ENCODE measurements at places on chromosomes 4 and X.
A peak's percentile ranks its signal among the peaks of the same experiment; 100 is the strongest.

GRCh38 chrX:16144420-16144819, 21.1 kb downstream of the GRPR start:
- DNase-seq, result no peak

GRCh38 chrX:3699821-3700381, 13.5 kb downstream of the PRKX start:
- DNase-seq, result no peak

DNA sequence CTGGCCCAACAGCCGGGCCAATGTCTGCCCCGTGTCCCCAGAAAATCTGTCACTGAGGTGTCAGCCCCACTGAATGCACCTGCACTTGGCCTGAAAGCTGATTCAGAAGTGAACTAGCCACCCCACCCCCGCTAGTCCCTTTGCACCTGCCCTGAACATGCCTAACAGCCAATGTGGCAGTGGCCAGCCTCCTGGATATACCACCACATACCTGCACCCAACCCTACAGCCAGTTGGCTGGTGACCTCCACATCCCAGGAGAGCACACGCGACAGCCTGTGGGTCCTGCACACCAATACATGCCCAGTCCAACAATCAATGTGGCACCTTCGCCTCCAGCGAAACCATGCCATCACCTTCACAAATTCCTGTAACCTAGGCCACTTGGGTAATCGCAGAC, 116.7 kb downstream of the GALNTL6 start:
- no peak for DNase-seq

GRCh38 chr4:7955393-7955792, 15.7 kb upstream of the AFAP1 start:
- no peak for DNase-seq

- DNase-seq, result no peak
These were observed 39.6 kb downstream of the RPS6KA3 start for GRCh38 chrX:20227116-20227515.

GRCh38 chr4:80587871-80588385, 252.4 kb downstream of the CFAP299 start:
- DNase-seq, result no peak

- no peak for DNase-seq
These were observed 73.1 kb downstream of the MAGEB17 start for GRCh38 chrX:16240231-16240905.

DNA sequence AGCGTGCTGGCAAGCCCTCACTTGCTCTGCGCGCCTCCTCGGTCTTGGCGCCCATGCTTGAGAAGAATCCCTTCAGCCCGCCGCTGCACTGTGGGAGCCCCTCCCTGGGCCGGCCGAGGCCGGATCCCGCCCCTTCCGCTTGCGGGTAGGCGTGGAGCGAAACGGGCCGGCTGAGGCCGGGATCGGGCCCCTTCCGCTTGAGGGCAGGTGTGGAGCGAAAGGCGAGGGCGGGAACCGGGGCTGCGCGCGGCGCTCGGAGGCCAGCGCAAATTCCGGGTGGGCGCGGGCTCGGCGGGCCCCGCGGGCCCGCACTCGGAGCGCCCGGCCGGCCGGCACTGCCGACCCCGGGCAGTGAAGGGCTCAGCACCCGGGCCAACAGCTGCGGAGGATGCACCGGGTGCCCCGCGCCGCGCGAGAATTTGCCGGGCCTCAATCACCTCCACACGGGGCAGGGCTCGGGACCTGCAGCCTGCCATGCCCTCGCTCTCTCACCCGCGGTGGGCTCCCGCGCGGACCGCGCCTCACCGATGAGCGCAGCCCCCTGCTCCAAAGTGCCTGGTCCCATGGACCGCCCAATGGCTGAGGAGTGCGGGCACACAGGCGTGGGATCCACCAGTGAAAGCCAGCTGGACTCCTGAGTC, 58.1 kb upstream of the GBA3 start:
- DNase-seq, result no peak

DNA sequence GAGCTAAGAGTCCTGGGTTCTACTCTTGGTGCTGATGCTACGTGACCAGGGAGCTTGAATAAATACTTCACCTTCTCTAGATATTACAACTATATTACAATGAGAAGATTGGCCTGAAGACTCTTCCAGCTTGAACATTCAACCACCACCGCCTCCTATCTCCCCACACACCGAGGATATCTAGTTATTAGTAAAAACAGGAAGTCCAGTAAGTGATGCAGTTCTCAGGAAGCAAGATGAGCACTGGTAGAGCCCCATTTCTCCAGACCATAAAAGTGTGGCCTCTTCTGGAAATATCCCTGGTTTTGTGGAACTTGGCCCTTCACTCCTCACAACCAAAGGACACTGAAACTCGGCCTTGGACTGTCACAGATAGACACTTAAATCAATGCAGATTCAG, 18.5 kb downstream of the PJA1 start:
- no peak for DNase-seq

GRCh38 chrX:15204130-15204751, 65.6 kb downstream of the ASB9 start:
- DNase-seq, result no peak

DNA sequence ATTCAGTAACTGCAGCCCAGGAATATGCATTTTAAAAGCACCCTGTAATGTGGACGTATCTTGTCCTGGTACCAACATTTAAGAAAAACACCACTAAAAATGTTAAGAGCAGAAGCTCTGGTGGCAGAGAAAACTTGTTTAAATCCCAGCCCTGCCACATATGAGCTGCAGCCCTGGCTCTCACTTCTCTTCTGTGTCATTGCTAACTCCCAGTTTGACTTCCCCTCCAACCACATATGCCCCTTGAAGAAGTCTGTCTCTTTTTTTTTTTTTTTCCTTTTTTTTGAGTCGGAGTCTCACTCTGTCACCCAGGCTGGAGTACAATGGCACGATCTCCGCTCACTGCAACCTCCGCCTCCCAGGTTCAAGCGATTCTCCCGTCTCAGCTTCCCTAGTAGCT, 14.8 kb downstream of the LHFPL1 start:
- no peak for DNase-seq

DNA sequence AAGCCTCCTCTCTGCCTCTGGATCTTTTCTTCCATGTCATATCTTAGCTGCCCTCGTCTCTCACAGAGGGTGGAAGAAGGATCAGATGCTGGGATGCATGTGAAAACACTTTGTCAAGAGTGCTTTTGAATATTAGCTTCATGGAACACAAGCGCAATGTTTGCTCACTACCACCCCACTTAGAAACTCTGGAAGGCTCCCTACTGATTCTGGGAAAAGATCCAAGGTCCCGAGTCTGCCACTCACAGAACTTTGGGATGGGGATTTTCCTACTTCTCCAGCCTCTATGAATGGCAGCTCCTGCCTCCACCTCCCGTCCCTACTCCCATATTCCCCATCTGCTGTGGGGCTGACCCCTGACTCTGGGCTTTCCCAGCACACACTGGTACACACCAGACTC, 40.2 kb upstream of the CRMP1 start:
- no peak for DNase-seq

GRCh38 chrX:107102980-107103379, 15.6 kb downstream of the RBM41 start:
- DNase-seq, result no peak

DNA sequence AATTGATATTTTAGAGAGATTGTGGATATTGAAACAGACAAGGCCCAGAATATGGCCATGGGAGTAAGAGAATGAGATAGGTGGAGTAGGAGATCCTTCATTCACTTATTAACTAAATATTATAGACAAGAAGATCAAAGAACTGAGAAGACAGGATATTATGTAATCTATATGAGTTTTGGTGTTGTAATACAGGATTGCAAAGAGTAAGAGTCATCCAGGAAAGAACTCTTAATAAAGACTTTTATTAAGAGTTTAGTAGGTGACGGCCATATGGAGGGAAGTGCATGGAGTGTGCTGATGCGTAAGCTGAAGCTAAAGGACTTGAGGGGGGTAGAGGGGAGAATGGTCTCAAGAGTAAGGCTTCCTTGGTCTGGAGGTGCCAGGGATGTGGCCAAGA, 153.7 kb downstream of the VEGFC start:
- no peak for DNase-seq

DNA sequence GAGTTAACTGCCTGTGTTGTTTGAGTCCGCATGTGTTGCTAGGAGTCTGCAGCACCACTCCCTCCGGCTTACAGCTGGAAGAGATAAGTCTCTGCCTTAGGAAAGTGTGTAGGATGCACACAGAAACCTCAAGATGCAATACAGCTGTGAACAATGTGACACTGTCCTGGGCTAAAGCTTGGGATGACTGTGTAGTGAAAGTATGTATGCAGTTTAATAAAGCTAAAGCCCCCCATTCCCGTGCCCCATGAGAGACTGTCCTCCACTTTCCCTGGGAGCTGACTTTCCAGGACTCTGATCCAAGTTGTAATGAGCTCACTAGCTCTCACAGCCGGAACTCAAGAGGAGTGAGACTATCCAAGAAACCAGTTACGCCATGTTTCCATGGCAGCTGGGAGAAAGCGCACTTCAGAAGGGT, 156.6 kb upstream of the FTHL17 start:
- no peak for DNase-seq

DNA sequence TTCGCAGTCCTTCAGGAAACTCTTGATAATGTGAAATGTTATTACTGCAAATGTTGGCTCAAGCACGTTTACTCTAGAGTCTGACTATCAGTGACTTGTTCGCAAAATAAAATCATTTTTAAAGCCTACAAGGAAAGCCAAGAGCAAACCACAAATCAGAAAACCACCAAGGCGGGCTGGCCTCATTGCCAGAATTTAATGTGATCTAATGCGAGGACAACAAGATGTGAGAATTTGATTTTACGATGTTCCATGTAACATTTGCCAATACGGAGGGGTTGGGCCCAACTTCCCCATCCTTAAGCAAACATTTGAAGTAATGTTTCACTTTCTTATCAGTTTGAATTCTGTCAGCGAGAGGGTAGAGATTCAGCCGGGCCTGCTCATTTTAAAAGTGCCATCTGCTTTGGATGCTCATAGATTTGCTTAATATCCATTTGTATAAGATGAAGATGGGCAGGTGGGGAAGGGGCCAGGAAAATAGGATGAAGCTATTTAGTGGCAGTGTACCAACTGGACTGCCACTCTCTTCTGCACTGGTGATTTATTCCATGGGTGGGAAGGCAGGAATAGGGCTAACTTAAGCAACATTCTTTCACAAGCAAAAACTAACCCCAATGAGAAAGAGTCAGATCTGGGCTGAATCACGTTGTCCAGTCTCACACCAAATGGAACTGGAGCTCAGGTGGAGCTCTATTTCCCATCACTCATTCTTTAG, 225.3 kb downstream of the ANAPC10 start:
- no peak for DNase-seq

- DNase-seq, result no peak
These were observed 23.2 kb downstream of the VEGFC start for GRCh38 chr4:176769514-176769913.

- no peak for DNase-seq
These were observed 334.5 kb downstream of the GASK1B start for GRCh38 chr4:157838366-157838765.

DNA sequence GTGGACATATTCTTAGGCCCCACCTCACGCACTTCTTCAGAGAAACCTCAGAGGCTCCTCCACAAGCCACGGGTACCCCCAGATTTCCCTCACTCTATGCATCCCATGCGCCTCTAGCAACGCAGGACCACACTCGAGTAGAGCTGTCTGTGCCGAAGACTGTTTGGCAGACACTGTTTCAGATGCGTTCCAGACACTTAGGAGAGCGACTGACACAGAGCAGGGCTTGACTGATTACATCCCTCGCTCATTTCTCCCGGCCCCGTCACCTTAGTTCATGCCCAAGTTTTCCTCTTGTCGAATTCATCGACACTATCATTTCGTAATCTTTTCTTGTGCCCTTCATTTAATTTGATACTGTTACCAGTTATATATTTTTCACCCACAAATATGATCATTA, 15.0 kb downstream of the SORBS2 start:
- DNase-seq, result no peak

DNA sequence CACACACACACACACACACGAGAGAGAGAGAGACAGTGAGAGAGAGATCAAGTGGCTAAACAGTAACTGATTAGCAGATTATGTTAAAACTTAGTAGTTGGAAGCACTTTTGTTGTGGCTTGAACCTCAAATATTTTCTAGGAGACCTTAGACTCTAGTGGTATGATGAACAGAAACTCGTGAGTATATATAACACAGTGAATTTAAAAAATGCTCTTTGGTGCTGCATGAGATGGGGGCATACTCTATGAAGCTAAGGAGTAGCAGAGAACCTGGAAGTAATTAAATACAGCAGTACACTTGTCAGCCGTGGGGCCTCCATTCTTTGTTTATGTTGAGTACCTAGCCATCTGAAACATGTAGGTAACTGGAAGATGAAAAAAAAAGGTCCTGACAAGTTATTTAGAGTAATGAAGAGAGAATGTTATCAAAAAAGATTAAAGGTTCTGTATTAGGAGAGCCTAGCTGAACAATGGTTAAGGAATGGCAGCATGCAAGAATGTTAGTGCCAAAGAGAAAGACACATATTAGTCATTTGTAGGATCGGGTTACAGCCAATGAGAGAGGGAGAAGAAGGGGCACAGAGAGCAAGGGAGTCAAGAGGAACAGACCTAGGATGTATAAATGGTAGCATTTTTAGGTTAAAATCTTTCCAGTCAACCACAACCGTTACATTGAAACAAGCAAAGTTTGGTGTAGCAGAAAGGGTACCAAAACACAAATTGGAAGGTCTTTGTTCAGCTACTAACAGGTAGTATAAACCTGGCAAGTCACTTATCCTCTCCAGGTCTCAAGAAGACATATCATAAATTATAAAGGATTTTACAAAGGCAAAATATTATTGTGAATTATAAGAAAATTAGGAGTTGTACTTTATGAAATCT, 316.7 kb upstream of the DIPK2B start:
- no peak for DNase-seq

DNA sequence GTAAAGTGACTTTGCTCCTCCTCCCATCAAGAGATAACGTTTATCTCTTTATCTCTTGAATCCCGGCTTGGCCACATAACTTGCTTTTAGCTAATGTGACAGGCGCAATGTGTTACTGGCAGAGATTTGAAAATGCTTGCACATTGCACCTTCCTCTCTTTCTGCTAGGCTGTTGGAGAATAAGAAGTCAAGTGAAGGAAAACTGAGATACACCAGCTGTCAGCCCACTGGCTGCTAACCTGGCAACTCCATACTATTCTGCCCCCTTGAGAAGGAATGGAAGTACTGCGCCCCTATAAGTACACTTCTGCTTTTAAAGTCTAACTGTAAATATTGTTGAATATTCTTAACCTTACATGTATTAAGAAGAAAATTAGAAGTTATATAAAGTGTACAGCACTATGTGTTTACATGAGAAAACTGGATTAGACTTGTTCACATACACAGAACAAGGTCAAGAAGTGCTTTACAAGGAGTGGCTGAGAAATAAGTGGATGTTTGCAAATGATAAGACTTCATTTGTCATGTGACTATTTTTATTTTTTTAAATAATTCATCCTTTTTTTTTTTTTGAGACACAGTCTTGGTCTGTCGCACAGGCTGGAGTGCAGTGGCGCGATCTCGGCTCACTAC, 424.5 kb upstream of the CTSO start:
- no peak for DNase-seq

DNA sequence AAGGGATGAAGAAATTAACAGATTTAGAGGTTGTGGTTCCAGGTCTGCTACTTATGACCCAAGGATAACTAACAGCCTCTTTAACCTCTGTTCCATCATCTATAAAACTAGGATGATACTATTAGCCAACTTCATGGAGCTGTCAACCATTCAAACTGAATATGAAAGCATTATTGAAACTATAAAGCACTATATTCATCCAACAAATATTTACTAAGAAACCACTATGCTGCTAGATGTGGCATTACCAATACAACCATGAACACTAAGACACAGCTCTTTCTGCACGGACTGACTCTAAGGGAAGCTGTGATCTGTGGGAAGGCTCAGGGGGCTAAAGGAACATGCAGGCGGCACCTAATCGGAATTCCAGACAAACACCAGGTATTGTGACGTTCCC, 66.0 kb downstream of the APBB2 start:
- DNase-seq, result no peak

- peak; percentile 59 for DNase-seq
These were observed at the start of gene MID1IP1 for GRCh38 chrX:38800981-38801845. TSS of gene MID1IP1 (plus strand) at chrX:38801459. CDS start at chrX:38804947, 3,488 bp downstream.

Data from activated CD4-positive, alpha-beta T cell treated with anti-CD3 and anti-CD28 coated beads, Interleukin-2, amount 50 U/mL, for 24 hours (primary cell).